ENCODE measurements at places on chromosomes 2 and 18.

DNA sequence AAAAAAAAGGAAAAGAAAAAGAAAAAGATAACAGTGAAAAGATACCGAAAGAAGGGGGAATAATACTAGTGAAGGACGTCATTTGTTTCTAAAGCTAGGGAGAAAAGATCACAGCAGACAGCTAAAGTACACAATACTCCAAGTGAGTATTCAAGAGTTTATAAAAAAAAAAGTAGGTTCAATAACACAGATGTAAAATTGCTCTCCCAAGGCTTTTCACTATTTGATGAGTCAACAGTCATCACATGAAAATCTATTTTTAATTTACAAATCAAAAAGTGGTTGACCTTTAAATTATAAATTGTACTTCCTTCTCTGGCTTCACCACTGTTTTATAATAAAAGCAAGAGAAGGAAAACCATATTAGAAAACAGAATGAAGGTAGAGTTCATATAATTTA is 144.0 kb downstream of the ZRANB3 start:
- DNase-seq: no peak

- DNase-seq: no peak
Observed at GRCh38 chr2:165277860-165278656, 38.8 kb downstream of the SCN2A start.

GRCh38 chr18:2654928-2655177 is 673 bp upstream of the SMCHD1 start:
- DNase-seq: no peak

GRCh38 chr2:176138923-176139660 is 9.6 kb downstream of the HOXD8 start:
- no peak for DNase-seq

GRCh38 chr2:8578335-8579244 is 103.3 kb upstream of the ID2 start:
- DNase-seq: no peak

- DNase-seq: no peak
Observed at GRCh38 chr2:104332731-104333130, 521.2 kb upstream of the POU3F3 start.

DNA sequence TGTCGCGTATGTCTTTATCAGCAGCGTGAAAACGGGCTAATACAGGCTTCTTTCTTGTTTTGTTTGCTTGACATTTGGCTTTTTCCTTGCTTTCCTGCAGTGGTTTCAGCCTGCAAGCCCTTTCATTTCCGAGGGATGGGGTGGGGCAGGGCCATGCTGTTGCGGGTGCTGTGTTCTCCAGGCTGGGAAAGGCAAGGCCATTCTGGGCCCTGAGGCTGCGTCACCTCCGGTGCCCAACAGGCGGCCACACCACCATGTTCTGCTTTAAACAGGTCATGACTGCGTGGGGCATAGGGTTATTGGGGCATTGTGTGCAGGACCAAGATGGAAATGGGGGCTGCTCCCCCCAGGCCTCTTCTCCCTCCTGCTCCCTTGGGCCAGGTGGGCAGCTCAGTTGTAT is 38.6 kb upstream of the PLB1 start:
- DNase-seq: no peak

- DNase-seq: no peak
Observed at GRCh38 chr2:23685181-23685580, 241.7 kb downstream of the ATAD2B start.

DNA sequence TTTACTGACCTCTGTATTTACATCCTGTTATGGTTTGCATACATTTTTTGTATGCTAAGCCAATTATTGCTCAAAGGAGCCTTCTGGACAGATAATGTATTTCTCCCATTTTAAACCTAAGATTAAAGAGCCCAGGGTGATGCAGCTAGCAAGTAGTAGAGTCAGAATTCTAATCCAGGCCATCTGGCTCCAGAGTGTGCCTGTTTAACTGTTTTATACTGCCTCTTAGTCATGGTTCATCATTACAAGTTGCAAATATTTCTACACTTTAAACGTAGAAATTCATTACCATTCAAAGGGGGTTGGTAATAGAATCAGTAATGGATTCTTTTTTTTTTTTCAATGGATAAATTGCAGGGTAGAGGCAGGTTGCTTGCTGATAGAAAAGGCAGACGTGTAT is 52.4 kb downstream of the EPC2 start:
- DNase-seq: no peak

DNA sequence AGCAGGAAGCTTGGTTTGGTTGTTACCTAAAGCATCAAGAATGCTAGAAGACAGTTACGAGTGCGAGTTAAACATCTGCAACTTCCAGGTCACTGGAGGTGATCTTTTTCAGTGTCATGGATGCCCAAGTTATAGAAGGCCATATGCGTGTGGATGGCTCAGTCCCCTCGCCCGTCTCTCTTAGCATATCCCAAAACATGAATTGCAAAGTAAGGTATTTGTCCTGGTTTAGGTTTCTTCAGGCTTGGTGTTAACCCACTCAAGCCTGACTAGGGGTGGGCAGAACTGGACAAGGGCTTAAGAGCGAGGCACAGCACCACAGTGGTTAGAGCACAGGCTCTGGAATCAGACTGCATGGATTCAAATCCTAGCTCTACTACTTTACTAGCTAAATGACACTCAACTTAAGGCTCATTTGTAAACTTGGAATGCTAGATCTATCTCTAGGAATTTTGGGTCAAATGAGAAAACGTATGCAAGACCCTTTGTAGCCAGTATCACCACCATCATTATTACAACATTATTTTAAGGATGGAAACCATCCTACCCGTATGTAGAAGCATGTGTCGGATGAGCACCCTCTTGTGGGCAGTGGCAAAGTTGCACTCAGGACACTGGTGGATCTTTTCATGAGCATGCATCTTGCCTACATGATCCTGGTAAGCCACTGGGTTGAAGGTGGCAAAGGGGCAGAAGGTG is 11.2 kb downstream of the ZNF142 start:
- DNase-seq: peak; percentile 39

- DNase-seq: no peak
Observed at GRCh38 chr2:167607731-167608130, 639.7 kb downstream of the STK39 start.

- peak; percentile 60 for DNase-seq
Observed at GRCh38 chr2:37389989-37390765, 45.7 kb downstream of the QPCT start.

GRCh38 chr2:6352906-6353515 is 512.7 kb downstream of the CMPK2 start:
- no peak for DNase-seq

- no peak for DNase-seq
Observed at GRCh38 chr2:11572996-11573395, 39.2 kb downstream of the GREB1 start.

DNA sequence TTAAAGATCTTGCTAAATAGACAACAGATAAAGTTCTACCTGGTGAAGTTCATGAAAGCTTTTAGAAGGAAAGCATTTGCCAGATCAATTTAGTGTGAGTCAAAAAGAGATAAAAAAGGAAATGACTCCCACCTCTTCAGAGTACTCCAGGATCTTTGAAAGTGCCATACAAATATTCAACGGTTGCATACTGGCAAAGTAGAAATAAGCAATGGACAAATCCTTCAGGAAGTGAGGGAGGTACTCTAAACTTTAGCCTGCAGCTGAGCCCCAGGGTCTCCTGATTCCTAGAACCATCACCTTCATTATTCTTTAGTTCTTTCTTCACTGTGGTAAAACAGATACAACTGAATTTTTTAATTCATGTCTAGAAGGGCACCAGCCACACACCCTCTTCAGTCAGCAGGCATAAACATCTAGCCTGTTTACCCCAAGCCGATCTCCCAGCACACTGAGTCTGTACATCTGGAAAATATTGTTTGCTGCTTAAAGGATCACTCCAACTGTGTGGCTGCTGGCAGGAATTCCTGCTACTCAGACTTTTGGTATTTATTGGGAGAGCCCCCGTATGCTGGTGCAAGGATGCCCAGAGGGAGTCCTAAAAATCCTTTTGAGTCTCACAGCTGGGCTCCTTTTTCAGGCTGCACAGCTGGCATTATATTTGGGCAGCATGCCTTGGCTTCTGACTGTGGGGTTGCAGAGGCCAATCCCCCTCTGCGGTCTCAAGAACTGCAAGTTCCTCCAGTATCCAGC is 72.3 kb upstream of the SESTD1 start:
- no peak for DNase-seq

DNA sequence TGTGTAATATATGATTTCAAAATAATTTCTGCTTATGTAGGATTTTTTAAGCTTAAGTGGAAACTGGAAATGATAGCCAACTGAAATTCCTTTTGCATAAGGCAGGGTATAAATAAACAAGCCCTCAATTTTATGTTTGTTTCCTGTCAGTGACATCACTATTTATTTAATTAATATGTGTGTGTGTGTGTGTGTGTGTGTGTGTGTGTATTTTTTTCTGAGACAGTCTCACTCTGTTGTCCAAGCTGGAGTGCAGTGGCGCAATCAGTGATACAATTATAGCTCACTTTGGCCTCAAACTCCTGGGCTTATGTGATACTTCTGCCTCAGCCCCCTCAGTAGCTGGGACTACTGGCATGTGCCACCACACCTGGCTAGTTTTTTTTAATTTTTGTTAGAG is 29.3 kb upstream of the CYP20A1 start:
- no peak for DNase-seq

DNA sequence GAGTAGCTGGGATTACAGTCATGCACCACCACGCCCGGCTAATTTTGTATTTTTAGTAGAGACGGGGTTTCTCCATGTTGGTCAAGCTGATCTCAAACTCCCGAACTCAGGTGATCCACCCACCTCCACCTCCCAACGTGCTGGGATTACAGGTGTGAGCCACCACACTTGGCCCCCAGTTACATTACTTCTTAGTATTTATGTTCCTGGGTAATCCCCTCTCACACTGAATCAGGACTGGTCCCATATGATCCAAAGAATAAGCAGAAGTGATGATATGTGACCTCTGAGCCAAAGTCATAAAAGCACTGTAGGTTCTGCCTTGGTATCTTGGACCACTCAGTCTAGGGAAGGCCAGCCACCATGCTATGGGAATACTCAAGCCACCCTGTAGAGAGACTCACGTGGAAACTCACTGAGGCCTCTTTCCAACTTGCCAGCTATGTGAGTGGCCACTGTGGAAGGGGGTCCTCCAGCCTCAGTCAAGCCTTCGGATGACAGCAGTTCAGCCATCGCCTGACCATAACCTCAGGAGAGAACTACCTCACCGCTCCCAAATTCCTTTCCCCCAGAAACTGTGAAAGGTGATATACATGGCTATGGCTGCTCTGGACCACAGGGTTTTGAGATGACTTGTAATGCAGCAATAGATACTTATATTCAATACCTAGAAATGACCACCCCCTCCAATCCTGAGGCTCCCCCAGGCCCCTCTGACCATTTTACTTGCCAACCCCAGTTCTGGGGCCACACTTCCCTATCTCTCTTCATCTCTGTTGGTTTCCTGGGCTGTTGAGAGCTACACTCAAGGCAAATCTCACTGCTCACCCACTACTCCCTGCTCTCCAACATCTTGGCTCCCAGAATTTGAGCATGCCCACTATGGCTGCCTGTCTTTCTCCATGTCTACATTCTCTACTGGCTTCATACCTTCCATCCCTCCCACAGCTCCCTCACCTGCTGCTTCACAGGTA is 80.5 kb downstream of the DDX1 start:
- no peak for DNase-seq

DNA sequence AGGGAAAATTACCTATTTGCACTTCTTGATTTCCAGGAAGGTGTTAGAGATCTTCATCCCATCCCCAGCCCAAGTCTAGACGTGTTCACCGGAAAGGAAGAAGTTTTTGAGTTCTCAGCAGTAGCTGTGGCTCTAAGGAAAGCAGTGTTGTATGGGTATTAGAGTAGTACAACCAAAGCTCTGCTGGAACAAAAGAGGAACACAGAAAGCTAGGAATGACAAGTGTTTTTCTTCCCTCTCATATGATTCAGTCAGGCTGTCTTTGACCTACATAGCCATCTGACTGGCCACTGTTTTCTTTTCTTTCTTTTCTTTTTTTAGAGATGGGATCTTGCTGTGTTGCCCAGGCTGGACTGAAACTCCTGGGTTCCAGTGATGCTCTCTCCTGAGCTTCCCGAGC is 82.7 kb upstream of the SLC39A10 start:
- DNase-seq: no peak

DNA sequence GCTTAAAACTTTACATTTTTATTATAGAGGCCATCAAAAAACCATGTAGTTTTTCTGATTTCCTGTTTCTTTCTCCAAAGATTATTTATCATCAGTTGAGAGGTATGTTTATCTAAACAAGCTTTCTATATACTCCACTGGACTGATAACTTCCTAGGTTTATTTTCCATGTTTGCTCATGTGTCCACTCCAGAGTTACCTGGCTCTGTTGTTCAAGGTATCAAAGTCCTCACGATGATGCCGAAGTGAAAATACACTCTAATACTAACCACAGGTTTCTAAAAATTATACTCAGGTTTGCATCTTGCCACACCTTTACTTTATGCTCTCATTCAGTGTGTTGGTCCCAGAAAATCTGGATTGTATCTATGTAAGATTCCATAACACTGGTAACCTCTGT is 287.9 kb upstream of the GULP1 start:
- DNase-seq: no peak

GRCh38 chr18:68734308-68734707 is 19.4 kb upstream of the TMX3 start:
- no peak for DNase-seq

DNA sequence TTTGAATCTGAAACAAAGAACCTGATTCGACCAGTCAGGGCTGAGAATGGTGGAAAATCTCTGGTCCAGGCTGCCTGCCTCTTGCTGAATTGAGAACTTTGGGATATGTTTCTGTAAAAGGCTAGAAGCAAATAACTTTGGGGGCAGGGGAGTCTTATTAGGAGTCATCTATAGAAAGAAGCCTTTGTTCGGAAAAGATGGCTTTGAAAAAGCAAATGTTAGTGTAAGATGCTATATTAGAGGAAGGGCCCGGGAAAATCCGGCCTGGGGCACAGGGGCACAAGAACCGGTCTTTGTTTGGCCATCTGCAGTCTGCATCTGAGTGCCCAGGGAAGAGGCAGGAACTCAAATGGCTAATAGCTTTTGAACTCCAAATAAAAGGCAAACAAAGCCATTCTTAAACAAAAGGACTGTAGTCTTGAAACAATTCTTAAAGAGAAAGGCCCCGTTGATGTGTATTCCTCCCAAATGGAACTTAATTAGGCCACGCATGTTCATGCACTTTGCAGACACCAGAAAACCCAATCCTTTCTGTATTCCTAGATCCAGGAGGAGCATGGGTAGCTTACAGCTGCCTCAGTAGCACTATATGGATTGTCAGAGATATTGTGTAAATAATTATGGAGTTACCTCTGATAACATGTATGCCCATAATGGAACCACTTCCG is 180.0 kb upstream of the ARL4C start:
- DNase-seq: no peak

DNA sequence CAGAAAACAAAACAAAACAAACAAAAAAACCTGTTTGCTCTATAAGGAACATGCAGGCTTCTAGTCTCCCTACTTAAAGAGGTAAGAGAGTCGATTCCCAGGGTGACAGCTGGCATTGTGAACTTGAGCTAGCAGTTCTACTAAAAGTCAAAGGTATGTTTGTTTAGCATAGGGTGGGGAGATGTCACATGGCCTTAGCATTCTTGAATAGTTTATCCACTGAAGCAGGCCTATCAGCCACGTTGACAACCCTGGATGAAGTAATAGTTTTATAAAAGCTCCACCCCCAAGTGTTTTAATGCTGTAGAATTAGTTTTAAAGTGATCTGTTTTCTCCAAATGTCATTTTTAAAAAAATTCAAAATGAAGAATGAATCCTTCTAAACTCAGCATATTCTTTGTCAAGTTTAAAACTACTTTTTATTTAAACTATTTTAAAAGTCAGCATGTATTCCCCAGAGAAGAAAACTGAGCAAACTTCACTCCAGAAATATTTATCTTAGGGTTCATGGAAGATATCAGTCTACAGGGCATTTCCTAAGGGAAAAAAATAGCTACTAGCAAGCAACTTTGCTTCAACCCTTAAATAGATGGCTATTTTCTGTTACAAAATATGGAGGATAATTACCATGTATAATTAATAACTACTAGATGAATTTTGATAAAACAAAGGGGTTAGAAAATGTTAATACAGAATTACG is 1.7 kb downstream of the MYOM1 start:
- no peak for DNase-seq

All from stimulated activated naive CD8-positive, alpha-beta T cell treated with anti-CD3 and anti-CD28 coated beads, Interleukin-15, amount 100 ng/mL, for 72 hours (primary cell).